ENCODE measurements at places on chromosomes 13 and 19. TPM values are rescaled to one million over a fixed set of nuclear protein-coding genes. Genes with fewer than 3 reads are reported as not detected.

The HRC gene
- 0.11 TPM for total RNA-seq

The MTUS2 gene
- 7.9 TPM for total RNA-seq

The FGF21 gene
- total RNA-seq = not detected

The NKPD1 gene
- total RNA-seq = 2.9 TPM

The FTL gene
- 2,040 TPM for total RNA-seq

The ZNF552 gene
- total RNA-seq = 9.0 TPM

The TRMT1 gene
- 34.9 TPM for total RNA-seq

The TINCR gene
- total RNA-seq = 6.2 TPM

The DZIP1 gene
- total RNA-seq = 1.5 TPM

The TNFSF9 gene
- not detected for total RNA-seq

The OR7C1 gene
- 3.5 TPM for total RNA-seq

The SELENOV gene
- not detected for total RNA-seq

The PCDH17 gene
- 0.43 TPM for total RNA-seq

The PRODH2 gene
- not detected for total RNA-seq

The ZNF653 gene
- 8.0 TPM for total RNA-seq

The SHISA2 gene
- 16.6 TPM for total RNA-seq

The MYO1F gene
- 0.39 TPM for total RNA-seq

The GZMM gene
- total RNA-seq = not detected

The GGACT gene
- 8.2 TPM for total RNA-seq

The CRX gene
- not detected for total RNA-seq

The CEACAM16 gene
- total RNA-seq = not detected

The TMPRSS9 gene
- not detected for total RNA-seq

The ATP8A2 gene
- 0.39 TPM for total RNA-seq

The RAB4B gene
- total RNA-seq = 16.7 TPM
